Renal pelvis (tissue), 12 donors: ENCODE measurements at places on chromosomes 1 and 21. TPM values are rescaled to one million over a fixed set of nuclear protein-coding genes. Genes with fewer than 3 reads are reported as not detected.

Gene PALMD
- polyA plus RNA-seq: 1.9 TPM

Gene RPTN
- polyA plus RNA-seq: not detected

Gene BRDT
- polyA plus RNA-seq: not detected

Gene GJA8
- polyA plus RNA-seq: 0.46 TPM

Gene OR2L2
- polyA plus RNA-seq: 0.10 TPM

Gene SPRR2D
- polyA plus RNA-seq: not detected

Gene OSCP1
- 23.9 TPM for polyA plus RNA-seq

Gene USP25
- 47.8 TPM for polyA plus RNA-seq

Gene ITGB2
- polyA plus RNA-seq: 16.9 TPM

DNA sequence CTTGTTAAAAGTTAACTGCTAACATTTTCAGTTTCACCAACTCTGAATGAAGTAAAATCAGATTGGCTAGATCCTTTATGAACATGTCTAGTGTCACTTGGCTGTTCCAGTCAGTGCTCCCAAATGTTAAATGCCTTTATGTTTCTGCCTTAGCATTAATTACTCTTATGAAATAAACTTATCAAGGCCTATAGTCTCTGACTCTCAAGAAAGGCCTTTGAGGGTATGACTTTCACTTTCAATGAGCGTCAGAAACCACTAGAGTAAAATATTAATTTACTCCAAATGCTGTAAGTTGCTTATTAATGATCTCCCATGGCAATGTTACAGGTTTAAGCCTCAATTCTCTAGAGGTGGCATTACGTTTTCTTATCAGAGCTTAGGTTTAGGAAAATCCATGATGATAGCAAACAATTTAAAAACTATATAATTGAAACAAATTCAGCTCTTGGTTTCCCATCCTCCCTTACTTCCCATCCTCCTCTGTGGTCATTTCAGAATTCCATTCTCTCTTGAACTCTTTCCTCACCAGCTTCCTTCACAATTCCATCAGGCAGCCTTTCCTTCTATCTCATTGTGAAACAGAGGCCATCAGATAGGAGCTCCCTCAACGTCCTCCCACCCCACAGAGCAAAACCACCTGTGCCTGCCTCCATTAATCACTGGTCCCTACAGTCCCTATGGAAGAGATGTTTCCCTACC is 108.6 kb upstream of the COP1 start:
- DNase-seq: no peak

- DNase-seq: no peak
Measured at GRCh38 chr1:4803335-4803734, 148.9 kb downstream of the AJAP1 start.

DNA sequence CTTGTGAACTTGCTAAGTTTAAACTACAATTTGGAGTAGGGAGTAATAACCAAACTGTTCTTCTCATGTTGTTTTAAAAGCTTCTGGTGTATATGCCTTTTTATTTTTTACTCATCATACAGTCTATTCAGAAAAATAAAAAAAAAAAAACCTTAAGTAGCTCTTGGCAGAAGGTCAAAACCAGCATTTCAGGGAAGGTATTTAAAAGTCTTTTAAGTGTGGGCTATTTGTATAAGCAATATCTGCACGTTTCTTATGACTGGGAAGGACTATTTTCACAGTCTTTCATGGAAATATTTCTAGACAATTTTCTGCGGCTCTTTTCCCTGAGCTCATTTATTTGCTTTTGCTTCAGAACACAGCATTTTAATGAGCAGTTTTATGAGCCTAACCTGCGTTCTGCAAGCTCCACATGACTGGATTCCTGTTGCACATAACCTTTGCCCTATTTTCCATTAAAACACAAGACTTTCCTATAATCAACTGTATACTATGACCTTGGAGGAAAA is 60.9 kb upstream of the C1orf105 start:
- peak; percentile 80 for DNase-seq

- DNase-seq: no peak
Measured at GRCh38 chr1:33175865-33176264, 6.0 kb downstream of the TRIM62 start.

DNA sequence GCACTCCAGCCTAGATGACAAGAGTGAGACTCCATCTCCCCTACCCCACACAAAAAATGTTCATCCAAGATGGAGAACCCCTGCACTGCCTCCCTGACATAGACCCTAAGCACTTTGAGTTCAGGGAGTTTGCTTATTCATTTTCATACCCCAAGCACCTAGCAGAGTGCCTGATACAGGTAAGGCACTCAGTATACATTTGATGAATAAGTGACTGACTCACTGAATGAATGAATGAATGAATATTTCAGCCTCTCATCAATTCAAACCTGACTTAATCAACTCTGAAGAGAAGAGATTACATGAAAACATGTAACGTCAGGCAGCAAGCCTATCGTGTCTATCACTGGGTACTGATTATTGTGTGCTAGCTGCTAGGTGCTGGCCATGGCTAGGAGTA is 121.3 kb upstream of the GADD45A start:
- no peak for DNase-seq

- no peak for DNase-seq
Measured at GRCh38 chr1:155813672-155814071, 43.3 kb downstream of the GON4L start.

GRCh38 chr1:210294999-210295745 is 33.5 kb upstream of the HHAT start:
- peak; percentile 67 for DNase-seq

DNA sequence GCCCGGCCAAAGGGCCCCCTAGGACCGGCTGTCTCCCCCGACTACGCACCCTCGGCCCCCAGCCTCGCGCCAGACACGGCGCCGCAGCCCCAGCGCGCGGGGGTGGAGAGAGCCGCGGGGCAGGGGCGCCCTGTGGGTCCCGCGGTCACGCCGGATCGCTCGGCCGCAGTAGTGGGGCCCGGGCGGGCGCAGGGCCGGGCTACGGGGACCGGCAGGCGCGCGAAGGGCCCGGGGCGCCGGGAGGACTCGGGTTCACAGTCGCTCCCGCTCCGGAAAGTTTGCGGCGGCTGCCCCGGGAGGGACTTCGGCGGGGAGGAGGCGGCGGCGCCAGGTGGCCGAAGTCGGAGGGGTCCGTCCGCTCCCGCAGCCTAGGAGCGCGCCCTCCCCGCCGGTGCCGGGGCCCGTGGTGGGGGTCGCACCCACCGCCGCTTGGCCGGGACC is 7.1 kb upstream of the ZNF669 start:
- DNase-seq: peak; percentile 40

DNA sequence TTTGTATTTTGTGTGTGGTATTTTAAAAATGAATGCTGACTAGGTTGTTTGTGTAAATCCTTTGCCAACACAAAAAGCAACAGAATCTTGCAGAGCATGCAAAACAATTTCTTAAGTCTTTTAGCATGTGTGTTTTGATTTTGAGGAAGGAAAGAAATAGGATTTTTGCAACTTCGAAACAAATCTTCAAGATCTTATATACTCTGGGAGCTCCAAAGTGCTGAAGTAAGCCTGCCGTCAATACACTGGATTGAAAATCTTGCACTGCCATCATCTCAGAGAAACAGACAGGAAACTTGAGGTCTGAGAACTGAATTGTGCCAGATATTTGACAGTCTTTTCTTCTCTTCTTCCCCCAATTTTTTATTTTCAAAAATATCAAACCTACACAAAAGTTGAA is 29.3 kb upstream of the DISP1 start:
- no peak for DNase-seq

GRCh38 chr1:23393706-23394105 is 24.1 kb upstream of the ZNF436 start:
- DNase-seq: no peak

GRCh38 chr1:85283475-85284199 is 7.2 kb upstream of the BCL10 start:
- DNase-seq: no peak

GRCh38 chr1:100237091-100237490 is 12.5 kb downstream of the DBT start:
- DNase-seq: no peak

DNA sequence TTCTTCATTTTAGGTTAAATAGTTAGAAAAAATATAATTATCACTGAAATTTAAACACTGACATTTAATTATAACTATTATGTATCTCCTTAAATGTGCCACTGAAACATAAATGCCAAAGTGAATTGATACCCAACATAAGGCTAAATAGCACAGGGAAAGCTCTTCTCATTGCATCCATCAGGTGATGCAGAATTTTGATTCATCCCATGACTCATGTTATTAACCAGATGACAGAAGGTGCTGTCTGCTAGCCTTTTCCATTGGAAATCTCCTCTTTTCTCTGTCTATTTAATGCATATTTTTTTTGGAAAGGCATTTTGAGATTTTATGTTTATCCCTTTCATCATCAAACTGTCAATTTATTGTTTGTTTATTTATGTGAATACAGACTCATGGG is 136.8 kb downstream of the KCNK2 start:
- DNase-seq: no peak

DNA sequence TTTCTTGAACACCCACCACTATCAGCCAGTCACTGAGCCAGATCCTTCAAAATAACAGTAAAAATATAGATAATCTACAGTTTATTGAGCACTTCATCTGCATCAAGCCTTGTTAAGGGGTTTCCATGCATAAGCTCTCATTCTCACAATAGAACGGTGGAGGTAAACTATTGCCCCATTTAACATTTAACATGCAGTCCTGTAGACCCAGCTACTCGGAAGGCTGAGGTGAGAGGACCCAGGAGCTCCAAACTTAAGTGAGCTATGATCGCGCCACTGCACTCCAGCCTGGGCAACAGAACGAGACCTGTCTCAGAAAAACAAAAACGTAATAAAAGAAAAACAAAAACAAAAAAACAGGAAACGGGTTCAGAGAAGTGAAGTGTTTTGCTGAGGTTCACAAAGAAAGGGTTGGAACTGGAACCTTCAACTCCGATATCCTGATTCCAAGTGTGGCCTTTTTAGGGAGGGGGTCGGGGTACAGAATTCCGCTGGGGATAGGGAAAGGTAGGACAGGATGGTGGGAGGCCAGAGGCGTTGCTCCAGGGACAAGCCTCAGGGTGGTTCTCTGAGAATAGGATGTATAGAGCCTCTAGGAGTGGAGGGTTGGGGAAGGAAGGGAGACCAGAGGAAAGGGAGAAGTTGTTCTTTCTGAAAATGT is 11.6 kb upstream of the SESN2 start:
- DNase-seq: no peak

DNA sequence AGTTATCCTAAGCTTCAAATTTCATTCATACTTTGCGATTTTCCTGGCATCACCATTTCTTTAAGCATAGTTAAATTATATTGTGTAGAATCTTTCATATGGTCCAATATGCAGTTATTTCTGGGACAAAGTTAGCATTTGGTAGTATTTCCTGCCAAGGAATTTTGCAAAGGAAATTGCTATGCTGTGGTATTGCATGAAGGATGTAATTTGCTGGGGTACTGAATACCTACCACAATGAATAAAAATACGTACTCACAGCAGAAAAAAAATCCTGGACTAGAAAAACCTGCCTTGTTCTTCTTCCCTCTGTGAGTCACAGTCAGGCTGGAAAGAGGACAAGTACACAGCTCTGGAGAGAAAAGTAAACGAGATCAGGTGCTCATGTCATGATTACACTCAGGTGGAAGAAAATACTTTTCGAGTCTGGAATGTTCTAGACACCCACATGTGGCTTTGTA is 241.2 kb downstream of the PTBP2 start:
- DNase-seq: no peak

DNA sequence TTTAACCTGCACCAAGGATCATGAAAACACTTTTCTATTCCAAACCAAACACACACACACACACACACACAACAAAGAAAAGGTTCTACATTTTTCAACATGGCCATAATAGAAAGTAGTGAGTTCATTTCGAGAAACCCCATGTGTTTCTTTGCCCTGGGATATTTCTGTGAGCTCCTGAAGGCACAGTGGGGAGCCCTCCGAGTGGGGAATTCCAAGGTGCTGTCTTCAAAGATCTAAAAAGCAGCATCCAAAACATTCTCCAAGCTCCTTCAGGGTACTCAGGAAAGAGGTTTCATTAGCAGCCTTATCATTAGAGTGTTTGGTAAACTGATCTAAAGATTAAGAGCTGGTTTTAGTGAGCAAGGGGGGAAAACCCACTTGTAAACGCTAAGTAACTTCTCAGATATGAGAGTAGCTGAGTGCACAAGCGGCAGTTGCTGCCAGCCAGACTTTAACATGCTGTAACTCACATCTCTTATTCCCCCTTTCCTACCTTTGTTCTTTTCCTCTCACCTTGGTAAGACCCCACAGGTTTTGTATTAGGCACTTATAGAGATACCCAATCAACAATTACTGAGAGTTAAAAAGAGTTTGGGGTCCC is 38.3 kb downstream of the ZC3H11B start:
- no peak for DNase-seq

DNA sequence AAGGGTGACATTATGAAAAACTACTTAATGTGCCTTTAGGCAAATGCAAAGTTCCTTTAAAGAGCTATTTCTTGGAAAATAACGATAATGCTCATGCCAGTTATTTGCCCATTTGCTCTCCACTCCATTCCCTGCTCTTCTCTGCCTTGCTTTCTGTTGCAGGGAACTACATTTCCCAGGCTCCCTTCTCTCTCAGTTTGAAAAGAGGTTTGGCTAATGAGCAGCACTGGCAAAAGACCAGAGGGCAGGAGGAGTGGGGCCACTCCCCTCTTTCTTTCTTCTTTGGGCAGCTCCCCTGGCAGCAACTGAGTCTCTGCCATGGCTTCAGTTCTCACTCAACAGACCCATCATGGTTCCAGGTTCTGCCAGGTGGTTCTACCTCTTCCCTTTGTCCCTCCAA is 130.5 kb downstream of the RWDD3 start:
- DNase-seq: no peak

DNA sequence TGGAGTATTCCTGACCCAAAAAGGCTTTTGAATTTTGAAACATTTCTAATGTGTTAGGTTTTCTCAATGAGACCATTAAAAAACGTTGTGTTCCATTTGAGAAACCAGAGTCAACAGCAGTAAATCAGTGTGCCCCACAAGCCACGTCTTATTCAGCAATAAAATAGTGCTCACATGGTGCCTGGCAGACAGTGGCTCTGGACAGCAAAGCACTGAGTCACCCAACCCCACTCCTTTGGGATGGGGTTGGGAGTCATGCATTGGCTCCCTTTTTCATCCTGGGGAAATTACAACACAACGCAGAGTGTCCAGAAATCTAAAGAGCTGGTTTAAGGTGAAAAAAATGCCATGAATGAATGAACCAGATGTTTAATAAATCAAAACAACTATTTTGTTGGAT is 46.5 kb downstream of the KCNJ15 start:
- DNase-seq: no peak

DNA sequence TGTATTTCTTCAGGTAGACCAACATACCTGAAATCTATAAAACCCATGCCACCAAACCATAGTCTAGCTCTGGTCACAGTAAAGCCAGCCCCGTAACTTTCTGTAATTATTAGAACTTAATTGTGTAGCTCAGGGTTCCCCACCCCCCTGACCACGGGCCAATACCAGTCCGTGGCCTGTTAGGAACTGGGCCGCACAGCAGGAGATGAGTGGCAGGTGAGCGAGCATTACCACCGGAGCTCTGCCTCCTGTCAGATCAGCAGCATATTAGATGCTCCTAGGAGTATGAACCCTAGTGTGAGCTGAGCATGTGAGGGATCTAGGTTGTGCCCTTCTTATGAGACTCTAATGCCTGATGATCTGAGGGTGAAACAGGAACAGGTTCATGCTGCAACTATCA is 14.6 kb downstream of the TENT5C start:
- DNase-seq: no peak

- no peak for DNase-seq
Measured at GRCh38 chr1:228343191-228343661, 63.4 kb downstream of the TRIM11 start.

- DNase-seq: no peak
Measured at GRCh38 chr1:156230473-156230837, 11.5 kb upstream of the BGLAP start.

GRCh38 chr1:95553595-95553994 is 319.6 kb downstream of the RWDD3 start:
- DNase-seq: no peak

- no peak for DNase-seq
Measured at GRCh38 chr1:46725736-46726108, 6.8 kb upstream of the EFCAB14 start.
